ENCODE measurements at places on chromosomes 3 and 15.

GRCh38 chr3:142987080-142987700 lies 14.2 kb upstream of the U2SURP start:
- DNase-seq, result peak; percentile 41

- no peak for DNase-seq
These were observed 553 bp upstream of the RTP4 start for GRCh38 chr3:187367561-187368103.

GRCh38 chr15:28942571-28942970 lies 56.8 kb downstream of the APBA2 start:
- no peak for DNase-seq

DNA sequence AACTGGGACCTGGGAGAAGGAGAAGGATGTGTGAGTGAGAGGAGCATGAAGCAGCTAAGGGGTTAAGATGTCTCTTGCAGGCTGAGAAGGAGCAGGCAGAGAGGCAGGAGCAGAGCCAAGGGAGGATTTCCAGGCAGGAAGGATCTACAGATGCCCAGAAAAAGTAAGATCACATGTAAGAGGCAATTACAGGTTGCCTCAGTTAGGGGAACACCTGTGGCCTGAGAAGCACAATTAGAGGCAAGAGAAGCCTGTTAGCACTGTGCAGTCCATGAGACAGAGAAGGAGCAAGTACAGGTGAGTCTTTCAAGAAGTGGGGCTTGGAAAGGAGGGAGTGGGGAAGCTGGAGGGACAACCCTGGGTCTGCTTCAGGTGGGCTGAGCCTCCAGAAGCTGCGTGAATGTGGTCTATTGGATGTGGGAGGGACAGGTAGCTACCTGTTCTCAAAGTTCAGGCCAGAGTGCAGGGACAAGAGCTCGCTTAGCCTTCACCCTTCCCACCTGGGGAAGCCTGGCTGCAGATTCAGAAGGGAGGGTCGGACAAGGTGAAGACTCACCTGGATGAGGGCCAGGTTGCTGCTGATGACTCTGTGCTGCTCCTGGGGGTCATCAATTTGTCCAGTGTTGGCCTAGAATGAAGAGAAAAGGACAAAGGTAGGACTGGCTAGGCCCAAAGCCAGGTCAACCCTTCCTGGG lies 50.7 kb downstream of the SLC41A3 start:
- no peak for DNase-seq

GRCh38 chr3:171345107-171345843 lies 114.9 kb downstream of the TNIK start:
- peak; percentile 97 for DNase-seq

DNA sequence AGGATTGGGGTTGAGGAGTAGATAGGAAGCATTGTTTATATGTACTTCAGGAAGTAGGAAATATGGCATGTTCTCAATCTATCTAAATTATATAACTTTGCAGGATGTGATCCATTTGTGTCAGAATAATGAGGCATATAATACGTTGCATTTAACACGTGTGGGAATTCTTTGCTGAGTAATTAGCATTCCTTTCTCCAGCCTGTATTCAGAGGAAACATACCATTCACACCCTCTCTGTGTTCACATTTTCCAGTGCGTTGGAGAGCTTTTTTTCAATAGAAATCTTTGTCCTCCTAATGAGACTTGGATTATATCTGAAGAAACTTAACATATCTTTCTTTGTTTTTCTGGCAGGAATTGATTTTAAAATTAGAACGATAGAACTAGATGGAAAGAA lies 33.0 kb upstream of the APH1B start:
- DNase-seq, result no peak

- DNase-seq, result no peak
These were observed 36.6 kb downstream of the GSK3B start for GRCh38 chr3:120057626-120058025.

- DNase-seq, result no peak
These were observed 236.9 kb downstream of the THSD4 start for GRCh38 chr15:71352125-71352524.

GRCh38 chr15:101540480-101541239 lies 51.2 kb upstream of the PCSK6 start:
- no peak for DNase-seq

DNA sequence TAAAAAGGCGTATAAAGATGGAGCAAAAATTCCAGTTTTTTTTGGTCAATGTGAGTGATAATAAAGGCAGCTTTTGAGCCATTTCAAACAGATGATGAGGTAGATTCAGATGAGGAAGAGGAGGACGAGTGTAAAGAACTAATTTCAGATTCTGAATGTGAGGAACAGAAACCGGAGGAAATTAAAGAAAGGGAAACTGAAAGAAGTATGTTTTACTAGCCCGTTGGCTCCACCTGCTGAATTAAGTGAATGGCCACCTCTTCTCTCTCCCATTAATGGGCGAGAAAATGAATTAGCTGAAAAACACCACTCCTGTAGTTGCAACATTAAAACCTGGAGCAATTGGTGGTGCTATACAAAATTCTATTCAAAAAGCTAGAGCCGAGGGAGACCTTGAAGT lies 55.4 kb downstream of the CYP19A1 start:
- DNase-seq, result no peak

GRCh38 chr3:7766530-7766929 lies 735.1 kb upstream of the LMCD1 start:
- no peak for DNase-seq

- DNase-seq, result no peak
These were observed 34.3 kb downstream of the MCF2L2 start for GRCh38 chr3:183394150-183394549.

DNA sequence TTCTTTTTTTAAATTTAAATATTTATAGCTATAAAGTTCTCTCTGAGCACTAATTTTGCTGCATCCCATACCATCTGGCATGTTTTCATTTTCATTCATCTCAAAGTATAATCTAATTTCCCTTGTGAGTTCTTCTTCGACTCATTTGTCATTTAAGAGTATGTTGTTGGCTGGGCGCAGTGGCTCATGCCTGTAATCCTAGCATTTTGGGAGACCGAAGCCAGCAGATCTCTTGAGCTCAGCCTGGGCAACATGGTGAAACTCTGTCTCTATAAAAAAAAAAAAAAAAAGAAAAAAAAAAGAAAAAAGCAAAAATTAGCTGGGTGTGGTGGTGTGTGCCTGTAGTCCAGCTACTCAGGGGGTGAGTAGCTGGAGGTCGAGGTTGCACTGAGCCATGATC lies 34.8 kb downstream of the MAP1A start:
- no peak for DNase-seq

- no peak for DNase-seq
These were observed 53.6 kb upstream of the RPL35A start for GRCh38 chr3:197896421-197896820.

- no peak for DNase-seq
These were observed 14.0 kb downstream of the AAGAB start for GRCh38 chr15:67240235-67241131.

DNA sequence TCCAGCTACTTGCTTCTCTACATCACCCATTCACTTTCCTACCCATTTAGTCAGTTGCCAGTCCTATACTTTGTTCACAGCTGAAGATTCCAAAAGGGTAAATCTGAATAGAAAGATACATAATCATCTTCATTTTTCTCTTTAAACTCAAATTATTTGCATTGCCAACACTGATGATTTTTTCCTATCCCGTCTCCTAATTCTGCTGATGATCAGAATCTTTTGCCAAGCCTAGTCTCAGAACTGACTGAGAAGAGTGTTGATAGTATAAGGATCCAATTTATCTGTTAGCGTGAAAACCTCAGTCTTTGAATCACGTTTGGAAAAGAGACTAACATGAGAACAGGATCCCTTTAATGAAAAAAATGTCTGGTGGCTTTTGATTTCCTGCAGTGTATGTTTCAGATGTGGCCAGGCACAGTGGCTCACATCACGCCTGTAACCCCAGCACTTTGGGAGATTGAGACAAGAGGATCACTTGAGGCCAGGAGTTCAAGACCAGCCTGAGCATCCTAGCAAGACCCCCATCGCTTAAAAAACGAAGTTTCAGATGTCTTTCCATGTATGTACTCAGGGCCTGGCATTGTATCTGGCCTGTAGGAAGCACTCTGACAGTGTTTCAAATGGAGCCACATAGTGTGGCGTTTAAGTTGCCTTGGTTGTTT lies 169.4 kb downstream of the KLHL25 start:
- DNase-seq, result no peak

GRCh38 chr3:122356402-122356801 lies 26.6 kb downstream of the MIX23 start:
- DNase-seq, result no peak

- no peak for DNase-seq
These were observed 139.7 kb downstream of the RTP4 start for GRCh38 chr3:187507905-187508304.

- no peak for DNase-seq
These were observed 82.6 kb upstream of the ATP11B start for GRCh38 chr3:182710557-182711157.

DNA sequence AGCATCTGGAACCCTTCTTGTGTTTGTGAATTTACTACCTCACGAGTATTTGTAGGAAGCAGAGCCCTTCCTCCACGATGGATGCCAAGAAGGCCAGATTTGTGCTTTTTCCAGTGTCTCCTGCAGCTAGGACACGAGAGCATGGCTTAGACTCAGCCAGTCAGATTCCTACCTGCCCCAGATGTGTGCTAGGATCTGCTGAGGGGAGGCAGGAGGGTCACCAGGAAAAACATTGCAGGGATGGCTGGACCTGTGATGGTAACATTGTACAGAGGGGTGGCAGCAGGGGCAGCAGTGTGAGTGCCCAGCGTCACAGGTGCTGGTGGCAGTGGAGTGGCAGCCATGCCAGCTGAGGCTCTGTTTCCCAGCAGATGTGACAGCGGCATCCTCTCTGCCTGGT lies 285.3 kb downstream of the FAM43A start:
- DNase-seq, result no peak

DNA sequence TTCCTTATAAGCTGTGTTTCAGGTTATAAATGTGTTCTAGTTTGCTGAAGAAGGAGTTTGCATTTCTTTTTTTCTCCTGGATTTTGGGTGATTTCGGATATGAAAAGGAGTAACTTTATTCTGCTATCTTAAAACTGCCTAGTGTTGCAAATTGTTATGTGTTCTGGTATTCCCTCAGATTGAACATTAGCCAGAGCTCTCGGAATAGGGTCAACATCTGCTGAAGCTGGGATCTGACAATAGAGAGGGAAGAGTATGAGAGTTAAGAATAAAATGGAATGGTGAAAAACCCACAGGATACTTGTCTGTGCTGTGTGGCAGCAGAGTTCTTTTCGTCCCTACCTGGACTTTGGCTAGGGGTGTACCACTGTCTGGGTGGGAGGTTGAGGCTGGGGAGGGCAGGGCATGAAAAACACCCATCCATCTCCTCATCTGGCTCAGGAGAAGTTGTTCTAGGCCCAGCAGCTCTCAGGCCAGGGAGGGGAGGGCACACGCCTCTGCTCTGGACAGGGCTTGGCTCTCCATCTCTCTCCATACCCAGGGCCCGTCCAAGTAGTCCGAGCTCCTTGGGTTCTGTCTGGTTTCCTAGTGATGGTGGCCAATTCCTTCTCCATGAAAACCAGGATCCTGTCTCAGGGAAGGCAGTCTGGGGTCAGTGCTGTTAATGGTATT lies 13.2 kb downstream of the SPSB4 start:
- no peak for DNase-seq

DNA sequence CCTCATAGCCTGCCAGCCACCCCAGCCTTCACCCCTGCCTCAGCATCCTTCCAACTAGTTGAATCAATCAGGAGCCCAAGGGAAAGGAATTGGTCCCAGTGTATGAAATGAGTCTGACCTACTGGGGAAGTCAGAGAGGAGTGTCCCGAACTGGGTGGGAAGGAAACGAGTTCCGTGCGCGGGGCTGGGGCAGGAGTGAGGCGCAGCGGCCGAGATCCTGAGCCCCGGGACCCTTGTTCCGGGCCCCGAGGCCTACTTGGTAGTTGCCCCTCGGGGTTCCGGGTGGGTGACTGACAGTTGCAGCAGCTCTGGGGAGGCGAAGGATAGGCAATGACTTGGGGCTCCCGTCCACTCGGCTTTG lies 1.1 kb upstream of the PLCL2 start:
- DNase-seq, result no peak

GRCh38 chr3:49020330-49021212 lies 1.4 kb upstream of the NDUFAF3 start:
- no peak for DNase-seq

DNA sequence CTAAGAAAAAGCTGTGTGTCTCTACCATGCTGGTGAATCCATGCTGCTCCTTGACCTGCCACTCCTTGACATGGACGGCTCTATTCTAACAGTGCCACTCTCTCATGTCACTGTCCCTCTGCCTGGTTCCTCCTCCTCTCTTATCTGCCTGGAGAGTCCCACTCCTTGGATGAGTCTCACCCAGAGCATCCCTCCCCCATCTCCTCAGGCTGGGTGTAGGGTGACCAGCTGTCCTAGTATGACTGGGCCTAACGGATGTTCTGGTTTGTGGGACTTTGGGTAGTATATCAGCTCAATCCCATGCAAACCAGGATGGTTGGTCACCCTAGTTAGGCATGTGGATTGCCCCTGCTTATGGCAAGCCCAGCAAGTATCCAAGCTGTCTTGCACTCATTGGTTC lies 54.3 kb downstream of the LIPC start:
- DNase-seq, result no peak

- no peak for DNase-seq
These were observed 58.1 kb upstream of the TMEM108 start for GRCh38 chr3:132980102-132980501.

DNA sequence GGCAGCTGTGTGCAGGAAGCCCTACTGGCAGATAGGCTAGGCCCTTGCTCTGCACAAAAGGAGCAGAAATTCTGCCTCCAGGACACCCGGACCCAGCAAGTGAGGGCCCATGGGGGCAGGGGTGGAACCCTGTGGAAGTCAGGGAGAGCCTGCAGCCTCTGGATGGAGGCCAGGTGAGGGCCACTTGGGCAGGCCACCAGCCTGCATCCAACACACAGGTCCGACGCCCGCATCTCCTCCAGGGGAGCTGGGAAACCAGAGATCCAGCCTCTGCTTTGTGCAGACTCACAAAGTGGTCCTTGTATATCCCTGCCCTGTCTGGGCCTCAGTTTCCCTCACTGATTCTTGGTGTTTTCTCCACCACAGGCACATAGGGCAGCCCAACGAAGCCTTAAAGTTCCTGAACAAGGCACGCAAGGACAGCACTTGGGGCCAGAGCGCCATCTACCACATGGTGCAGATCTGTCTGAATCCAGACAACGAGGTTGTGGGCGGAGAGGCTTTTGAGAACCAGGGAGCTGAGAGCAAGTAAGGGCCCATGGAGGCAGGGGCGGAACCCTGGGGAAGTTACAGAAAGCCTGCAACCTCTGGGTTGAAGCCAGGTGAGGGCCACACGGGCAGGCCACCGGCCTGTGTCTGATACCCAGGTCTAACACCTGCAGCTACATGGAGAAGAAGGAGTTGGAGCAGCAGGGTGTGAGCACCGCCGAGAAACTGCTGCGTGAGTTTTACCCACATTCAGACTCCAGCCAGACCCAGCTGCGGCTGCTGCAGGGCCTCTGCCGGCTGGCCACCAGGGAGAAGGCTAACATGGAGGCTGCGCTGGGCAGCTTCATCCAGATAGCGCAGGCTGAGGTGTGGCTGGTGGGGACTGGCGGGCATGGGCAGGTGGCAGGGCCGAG lies 16.6 kb downstream of the CSRNP1 start:
- DNase-seq, result no peak

GRCh38 chr3:194685065-194685717 lies 492 bp upstream of the FAM43A start:
- DNase-seq, result no peak

GRCh38 chr3:71006810-71007785 lies 576.4 kb downstream of the FOXP1 start:
- DNase-seq, result no peak

- DNase-seq, result no peak
These were observed 23.4 kb downstream of the BMF start for GRCh38 chr15:40085266-40085665.

GRCh38 chr3:127749361-127749760 lies 73.0 kb downstream of the MGLL start:
- no peak for DNase-seq

- no peak for DNase-seq
These were observed 8.4 kb downstream of the CERS3 start for GRCh38 chr15:100520132-100520921.
